ENCODE measurements at places on chromosomes 11 and 22. TPM values are rescaled to one million over a fixed set of nuclear protein-coding genes. Genes with fewer than 3 reads are reported as not detected.

The OR52I2 gene
- not detected for polyA plus RNA-seq

The MUC5AC gene
- polyA plus RNA-seq, result under 0.01 TPM

- no peak for DNase-seq
Observed at GRCh38 chr11:17719028-17719937, at the start of gene MYOD1. Gene MYOD1, plus strand, starts transcription at chr11:17719571. Its CDS starts 212 bp downstream, at chr11:17719783.

DNA sequence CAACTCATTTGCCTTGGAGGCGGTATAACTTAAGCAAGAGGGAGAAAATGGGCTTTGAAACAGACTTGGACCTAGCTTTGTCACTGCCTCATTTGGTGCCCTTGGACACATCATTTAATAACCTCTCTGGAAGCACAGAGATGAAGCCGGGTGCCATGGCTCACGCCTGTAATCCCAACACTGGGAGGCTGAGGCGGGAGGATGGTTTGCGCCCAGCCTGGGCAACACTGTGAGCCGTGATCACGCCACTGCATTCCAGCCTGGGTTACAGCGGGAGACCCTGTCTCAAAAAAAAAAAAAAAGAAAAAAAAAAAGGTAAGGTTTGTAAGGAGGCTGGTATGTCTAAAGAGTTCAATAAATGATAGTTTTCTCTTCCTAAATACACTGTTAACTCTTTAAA lies 806 bp downstream of the COA4 start:
- no peak for DNase-seq
